ENCODE measurements at places on chromosomes 6 and 20.

DNA sequence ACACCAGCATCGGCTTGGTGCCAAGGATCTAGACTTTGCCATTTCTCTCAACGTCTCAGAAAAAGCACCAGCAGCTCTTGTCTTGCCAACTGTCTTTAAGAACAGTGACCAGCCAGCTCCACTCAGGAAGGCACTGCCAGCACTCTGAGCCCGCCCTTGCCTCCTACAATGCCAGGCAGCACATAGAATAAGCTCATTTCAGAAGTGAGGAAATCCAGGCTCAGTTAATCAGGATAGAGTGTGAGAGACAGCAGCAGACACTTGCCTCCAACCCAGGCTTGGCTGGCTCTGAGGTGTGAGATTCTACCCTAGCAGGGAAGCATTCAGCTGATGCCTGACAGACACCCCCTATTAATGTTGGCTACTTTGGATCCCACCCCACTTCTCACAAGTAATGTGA, 4.3 kb upstream of the SYNDIG1 start:
- DNase-seq = no peak

DNA sequence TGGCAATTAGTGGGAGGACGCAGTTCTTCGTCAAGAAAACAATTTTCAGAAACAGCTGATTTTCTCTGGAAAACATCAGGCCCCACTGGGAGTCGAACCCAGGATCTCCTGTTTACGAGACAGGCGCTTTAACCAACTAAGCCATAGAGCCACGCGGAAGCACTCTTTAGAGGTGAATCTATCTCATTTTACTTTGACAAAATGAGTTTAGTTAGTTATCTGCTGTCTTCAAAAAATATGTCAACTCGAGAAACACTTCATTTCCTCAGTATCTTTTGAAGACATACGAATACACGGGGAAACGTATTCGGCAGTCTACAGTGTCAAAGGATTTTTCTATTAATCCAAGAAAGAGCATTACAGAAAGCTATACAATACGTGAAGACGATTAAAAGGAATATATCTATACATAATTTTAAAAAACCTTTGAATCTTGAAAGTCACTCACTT, 26.7 kb downstream of the GPX6 start:
- no peak for DNase-seq

DNA sequence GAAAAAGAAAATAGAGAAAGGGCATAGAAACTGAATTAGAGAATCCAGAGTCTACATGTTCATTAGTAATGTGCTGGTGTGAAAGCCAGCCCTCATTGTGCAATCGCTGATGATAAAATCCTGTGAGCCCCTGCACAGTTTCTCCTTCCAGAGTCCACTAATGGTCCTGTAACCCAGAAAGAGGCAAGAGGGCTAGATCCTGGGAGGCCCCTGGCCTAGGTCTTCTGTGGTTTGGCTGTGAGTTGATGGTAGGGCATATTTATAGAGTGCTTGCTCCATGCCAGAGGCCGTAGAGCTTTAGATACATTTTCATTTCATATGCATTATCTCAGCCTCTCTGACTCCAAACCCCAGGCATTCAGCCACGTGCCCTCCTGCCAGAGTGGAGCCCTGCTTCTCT, 94.9 kb upstream of the MTHFD1L start:
- no peak for DNase-seq

- DNase-seq = no peak
These were observed 32.8 kb upstream of the KCNQ5 start for GRCh38 chr6:72589096-72589495.

GRCh38 chr6:52574709-52575501, 2.0 kb downstream of the TRAM2 start:
- no peak for DNase-seq

- DNase-seq = no peak
These were observed 298.4 kb downstream of the UTRN start for GRCh38 chr6:144583614-144583954.

DNA sequence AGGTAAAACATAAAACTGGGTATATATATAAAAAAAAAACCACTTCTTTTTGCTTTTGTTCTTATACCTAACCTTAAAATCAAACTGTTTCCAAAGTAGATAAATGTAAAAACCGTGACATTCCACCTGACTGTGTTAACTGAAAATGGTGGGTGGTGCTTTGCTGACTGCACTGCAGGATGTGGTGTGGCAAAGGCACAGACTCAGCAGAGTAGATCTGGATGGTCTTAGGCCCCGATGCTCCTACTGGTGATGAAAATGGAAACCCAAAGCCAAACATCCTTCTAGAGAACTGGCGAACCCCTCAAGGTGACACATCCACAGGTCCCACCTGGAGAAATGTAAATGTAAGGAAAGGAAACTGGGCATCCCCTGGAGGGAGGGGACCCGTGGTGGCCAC, 8.9 kb downstream of the TGIF2 start:
- DNase-seq = no peak

DNA sequence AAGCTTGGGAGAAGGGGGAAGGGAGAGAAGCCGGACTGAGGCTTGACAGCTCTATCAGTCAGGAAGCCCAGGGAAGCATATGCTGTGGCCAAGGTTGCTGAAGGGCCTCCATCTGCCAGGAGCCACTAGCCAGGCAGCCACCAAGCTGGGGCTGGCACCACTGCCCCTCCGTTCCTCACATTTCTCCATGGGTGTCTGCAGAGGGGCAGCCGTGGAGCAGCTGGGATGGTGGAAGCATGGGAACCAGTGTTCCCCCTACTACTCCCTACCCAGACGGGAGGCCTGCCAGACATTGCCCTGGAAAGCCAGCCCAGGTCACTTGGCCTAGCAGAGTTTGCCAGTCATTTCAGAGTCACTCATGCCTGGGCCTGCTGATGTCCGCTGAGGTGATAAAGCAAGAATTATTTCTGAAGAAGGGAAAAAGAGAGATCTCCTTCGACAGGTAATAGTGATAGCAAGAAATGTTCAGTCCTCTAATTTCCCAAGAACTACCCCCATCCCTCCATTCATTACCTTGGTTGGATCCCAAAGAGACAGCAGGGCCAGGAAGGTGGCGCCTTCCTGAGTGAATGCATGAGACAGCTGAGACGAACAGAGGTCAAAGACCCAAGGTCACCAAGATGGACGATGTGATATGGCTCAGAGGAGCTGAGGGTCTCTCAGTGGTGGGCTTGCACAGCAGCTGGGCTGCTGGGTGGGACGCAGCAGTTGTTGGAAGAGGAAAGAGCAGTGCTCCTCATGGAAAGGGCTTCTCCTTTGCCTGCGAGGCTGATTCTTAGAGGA, 21.9 kb downstream of the SNPH start:
- no peak for DNase-seq

DNA sequence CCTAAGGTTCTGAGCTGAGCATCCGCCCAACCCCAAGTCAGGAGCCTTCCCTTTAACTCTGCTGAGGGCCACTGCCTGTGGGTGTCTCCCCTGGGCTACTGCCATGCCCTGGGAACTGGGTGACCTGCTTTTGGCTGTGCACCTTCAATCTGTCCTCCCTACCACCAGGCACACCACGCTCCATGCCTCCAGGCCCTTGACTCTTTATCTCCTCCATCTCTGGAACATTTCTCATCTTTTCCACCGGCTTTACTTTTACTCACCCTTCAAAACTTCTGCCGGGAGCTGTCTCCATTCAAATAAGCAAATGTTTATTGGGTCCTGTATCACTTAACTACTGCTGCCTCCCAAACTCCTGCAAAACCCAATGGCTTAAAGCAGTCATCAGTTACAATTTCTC, 83.3 kb upstream of the NHSL1 start:
- no peak for DNase-seq

- no peak for DNase-seq
These were observed 167.4 kb downstream of the CDC5L start for GRCh38 chr6:44554861-44555260.

GRCh38 chr6:169452117-169452868, 198.6 kb upstream of the THBS2 start:
- no peak for DNase-seq

- DNase-seq = no peak
These were observed 2.9 kb downstream of the STAU1 start for GRCh38 chr20:49185071-49185761.

DNA sequence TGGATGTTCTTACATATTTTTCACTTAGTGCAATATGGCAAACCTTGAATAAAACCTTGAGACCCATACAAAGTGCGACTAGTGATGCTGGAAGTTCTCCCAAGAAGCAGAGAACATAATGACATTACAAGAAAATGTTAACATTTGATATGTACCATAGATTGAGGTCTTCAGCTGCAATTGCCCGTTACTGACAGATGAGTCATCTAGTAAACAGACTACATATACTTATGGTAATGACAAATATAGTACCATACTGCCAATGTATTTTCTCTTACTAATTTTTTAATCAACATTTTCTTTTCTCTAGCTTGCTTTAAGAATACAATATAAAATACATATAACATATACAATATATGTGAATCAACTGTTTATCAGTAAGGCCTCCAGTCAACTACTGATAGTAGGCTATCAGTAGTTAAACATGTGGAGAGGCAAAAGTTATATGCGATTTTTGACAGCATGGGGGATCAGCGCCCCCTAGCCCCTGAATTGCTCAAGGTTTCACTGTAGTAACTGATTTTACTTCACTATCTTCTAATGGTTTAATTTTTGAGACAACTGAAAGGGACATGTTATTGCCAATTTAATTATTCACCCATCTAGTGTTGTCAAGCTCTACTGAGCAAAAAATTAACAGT, 166.7 kb upstream of the ADGRB3 start:
- DNase-seq = no peak

DNA sequence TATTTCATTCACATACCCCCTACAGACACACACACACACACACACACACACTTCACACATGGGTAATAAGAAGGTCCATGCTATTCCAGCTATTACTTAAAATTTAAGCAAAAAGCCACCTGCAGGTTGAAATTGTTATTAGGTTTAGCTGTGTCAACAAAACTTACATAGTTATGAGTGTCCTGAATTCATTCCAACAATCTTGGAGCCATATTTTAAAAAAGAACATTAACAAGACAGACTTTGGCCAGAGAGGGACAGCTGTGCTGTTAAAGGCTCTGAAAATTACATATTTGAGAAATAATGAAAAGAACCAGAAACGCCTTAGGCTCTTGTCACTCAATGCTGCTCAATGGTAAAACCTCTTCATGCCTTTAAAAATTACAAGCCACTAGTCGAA, 455.3 kb downstream of the EPM2A start:
- DNase-seq = no peak

GRCh38 chr6:169960886-169961611, 209.6 kb downstream of the ERMARD start:
- DNase-seq = no peak

DNA sequence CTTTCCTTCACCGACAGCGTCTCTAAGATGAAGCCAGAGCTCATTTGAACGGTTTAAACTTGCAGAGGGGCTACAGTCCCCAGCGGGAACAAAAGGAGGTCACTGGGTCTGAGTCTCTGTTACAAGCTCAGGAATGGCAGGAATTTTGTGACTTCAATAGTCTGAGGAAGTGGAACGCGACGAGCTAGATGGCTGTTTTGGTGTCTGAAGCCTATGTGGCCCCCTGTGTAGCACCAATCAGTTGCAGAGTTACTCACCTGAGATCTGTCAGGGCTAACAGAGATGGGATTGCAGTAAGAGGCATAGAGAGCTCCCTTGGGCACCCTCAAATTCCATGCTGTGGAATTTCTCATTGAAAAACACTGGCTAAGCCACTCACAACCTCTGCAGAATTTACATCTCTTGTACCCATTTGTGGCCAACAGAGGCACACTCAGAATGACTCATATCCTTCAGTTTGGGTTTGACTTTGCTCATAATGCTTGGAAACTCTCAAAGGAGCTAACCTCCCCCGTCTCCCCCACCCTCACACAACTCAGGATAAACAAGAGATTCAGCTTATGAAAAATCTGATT, 7.1 kb upstream of the TCP11 start:
- peak; percentile 96 for DNase-seq

DNA sequence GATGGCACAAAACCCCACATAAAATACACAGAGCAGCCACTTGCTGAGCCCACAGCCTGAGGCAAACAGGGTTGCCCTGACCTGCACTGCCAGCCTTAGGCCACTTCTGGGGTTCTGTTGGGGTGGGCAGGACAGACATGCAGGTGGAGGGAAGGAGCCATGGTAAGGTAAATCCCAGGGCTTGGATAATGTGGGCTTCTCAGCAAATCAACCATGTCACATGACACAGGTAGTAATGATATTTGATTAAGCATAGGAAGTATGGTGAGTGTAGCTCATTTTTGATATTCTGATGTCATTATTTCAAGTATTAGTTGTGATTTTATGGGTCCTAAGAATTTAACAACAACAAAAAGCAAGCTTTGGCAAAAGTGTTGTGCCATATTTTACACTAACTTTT, 124.6 kb downstream of the FOXA2 start:
- DNase-seq = no peak

DNA sequence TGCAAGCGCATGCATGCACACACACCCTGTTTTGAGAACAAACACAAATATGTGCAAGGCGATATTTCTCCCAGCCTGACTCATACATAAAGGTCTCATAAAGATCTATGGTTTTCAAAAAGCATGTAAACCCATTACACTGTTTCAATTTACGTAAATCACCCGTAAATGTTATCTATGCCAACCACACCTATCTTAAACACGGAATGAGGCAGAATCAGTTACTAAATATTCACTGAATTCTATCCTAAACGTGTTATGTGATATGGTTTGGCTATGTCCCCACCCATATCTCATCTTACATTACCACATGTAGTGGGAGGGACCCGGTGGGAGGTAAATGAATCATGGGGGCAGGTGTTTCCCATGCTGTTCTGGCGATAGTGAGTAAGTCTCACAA, 621.6 kb downstream of the KIF16B start:
- no peak for DNase-seq

DNA sequence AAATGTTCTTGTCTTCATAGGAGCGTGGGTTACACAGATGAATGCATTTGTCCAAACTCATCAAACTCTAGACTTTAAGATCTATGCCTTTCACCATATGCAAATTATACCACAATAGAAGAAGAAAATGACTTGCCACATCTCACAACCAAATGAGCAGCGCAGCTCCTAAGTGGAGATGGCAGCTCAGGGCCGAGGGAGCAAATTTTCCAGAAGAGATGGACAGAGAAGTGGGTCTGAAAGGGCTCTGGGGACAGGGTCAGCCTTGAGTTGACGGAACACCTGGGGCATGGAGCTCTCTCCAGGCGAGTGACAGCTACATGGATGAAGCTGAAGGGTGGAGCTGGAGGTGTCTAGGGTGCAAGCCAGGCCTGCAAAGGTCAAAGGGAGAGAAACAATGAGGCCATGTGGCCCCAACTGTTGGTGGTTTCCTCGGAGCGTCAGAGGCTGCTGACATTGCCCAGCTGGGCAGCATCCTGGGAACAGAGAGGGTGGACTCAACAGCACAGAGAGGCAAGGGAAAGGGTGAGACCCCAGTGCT, 228.3 kb downstream of the NRN1 start:
- DNase-seq = no peak

GRCh38 chr20:20399531-20400500, 31.9 kb downstream of the INSM1 start:
- DNase-seq = no peak

DNA sequence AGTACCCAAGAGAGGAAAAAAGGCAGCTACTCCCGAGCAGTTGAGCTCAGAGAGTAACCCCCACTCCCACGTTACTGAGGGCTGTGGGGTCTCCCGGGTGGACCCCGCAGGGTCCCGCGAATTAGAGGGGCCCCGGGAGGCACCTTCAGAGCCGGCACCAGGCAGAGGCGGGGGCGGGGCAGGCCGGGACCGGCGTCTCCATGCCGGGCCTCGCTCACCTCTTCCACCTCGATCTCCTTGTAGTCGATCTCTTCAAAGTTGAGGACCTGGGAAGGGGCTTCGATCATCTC, 381 bp downstream of the MAP3K7 start:
- no peak for DNase-seq
